ENCODE measurements at places on chromosomes 2 and 18. TPM values are rescaled to one million over a fixed set of nuclear protein-coding genes. Genes with fewer than 3 reads are reported as not detected.

STAT4 gene
- 4.5 TPM for total RNA-seq

OR6B2 gene
- not detected for total RNA-seq

UGT1A5 gene
- not detected for total RNA-seq

CABLES1 gene
- 21.9 TPM for total RNA-seq

DNA sequence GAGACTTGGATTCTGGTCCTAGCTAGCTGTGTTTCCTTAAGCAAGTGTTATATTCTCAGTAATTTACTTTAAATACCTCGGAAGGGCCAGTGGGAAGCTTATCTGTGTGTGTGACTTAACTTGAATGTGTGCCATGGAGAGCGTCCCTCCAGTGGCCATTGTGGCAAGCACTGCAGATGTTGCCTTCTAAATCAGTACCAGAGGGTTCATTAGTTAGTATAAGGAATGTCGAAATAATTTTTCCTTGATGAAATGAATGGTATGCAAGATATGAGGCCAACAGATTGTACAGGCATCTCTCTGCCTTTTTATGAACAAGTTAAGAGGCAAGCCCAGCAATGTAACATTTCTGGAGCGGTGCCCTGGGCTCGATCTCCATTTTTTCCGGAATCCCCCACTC lies 52.0 kb downstream of the FBXO36 start:
- no peak for DNase-seq

DNA sequence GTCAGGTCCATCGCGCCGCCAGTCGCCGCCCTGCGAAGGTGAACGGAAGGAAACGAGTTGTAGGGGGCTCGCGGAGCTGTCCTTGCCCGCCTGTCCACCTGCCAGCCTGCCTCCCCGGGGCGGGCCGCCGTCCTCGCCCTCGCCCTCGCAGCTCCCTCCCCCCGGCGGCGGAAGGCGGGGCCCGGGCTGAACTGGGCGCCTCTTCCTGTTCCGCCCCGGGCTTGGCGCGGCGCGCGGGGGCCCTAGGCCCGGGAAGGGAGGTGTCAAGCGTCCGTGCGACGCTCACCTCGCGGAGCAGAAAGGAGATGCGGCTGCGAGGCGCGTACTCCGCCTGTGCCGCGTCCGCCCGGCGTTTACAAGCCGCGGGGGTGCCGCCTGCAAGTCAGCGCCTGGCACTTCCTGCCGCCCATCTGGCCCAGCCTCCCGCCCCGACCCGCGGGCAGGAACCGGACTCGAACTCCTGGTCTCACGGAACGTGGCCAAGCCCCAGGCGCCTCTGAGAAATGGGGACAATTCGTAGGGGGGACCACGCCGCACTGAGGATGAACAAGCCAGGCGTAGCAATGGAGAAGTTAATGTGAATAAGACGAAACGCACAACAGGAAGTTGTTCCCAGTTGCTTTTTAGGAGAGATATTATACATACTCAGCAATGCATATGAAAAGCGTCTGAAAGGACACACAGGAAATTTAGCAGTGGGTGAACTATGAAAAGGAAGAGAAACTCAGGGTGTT lies at the start of gene CNPPD1:
Gene CNPPD1 (minus strand): TSS at position 108 of the 734 bp plus-strand sequence. CDS start 97 bp downstream, at position 11.
- peak; percentile 99 for DNase-seq

GRCh38 chr2:63879876-63880433 lies 38.3 kb downstream of the UGP2 start:
- DNase-seq: no peak

GRCh38 chr18:62498616-62499262 lies 24.1 kb upstream of the ZCCHC2 start:
- DNase-seq: no peak

- no peak for DNase-seq
Measured at GRCh38 chr2:119706221-119706620, 27.2 kb downstream of the TMEM177 start.

DNA sequence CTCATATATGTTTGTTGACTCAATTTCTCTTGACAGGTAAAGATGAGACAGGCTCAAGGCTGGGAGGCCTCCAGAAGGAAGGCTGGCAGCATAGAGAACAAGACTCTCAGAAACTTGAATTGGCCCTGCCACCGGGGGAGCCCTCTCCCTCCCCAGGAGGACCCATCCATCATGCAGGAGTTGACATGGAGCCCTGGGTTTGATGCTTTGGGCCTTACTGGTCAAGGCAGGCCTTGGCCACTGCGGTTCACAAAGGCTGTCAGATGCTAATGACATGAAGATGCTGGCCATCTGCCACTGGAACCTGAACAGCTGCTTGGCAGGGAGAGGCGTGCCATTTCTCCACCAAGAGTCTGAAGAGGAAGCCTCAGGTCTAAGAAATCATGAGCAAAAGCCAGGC lies 193.6 kb downstream of the MTCL1 start:
- no peak for DNase-seq

DNA sequence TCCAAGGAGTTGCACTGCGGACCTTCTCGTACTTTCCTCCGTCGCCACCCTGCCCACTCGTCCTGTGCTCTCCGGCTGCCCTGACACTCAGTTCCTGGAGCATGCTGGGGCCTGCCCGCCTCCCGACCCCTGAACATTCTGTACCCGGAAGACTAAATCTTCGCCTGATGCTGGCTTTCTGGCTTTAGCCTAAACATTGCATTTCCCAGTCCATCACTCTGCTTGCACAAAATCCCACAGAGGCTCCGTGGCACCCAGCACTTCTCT lies 550 bp upstream of the SFXN5 start:
- no peak for DNase-seq

- DNase-seq: no peak
Measured at GRCh38 chr2:2769481-2770431, 438.7 kb upstream of the MYT1L start.

GRCh38 chr18:48036226-48036625 lies 105.8 kb upstream of the SMAD2 start:
- no peak for DNase-seq

- no peak for DNase-seq
Measured at GRCh38 chr18:10588975-10589374, 63.1 kb downstream of the NAPG start.

DNA sequence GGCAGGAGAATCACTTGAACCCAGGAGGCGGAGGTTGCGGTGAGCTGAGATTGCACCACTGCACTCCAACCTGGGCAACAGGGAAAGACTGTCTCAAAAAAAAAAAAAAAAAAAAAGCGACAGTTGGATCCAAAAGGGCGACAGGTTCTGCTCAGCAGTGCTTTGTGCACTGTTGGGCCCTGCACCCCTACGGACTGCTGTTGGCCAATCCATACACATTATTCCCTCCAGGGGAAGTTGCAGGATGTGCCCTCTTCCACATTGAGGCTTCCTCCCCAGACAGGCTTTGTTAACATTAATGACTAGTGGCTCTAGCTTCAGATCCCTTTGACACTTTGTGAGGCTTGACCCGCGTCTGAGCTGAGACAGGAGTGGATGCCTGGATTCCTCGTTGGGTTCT lies 9.4 kb downstream of the NT5DC4 start:
- DNase-seq: no peak

DNA sequence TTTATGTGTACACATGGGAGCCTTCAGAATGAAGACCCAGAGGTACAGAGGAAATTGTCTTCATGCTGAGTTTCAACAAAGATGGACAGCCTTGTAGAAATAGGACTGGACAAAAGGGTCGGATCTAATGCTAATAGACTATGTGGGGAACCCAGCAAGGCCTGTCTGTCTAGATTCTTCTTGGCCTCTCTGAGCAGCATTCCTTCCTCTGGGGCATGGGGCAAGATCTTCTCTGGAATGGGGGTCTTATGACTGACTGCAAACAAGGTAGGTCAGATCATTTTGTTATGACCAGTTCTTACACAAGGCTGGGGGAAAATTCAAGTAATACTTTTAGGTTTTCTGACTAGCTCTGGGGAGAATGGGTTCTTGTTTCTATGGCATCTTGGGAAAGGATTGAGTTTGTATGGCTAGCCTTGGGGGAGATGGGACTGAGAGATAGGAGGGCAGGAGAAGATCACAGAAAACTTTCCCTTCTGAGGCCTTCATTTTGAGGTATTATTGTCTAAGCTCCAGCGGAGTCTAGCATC lies 14.3 kb downstream of the SPATA3 start:
- no peak for DNase-seq

- no peak for DNase-seq
Measured at GRCh38 chr18:45221363-45221762, 393.9 kb upstream of the SLC14A2 start.

DNA sequence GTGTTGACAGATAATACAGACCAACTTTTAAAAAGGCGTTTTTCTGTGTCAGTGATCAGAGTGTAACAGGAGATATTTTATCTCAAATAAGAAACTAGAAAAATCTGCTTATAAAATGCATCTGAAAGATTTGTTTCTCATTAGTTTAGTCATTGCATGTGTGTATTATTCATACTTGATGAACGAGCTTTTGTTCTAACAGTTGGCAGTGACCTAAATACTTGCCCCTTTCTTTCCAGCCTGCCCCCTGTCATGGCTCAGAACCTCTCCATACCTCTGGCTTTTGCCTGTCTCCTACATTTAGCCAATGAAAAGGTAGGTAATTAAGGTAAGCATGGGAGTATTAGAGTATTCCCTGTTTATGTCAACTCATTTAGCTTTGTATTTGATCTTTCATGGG lies 33.6 kb downstream of the NCAPH start:
- DNase-seq: no peak

DNA sequence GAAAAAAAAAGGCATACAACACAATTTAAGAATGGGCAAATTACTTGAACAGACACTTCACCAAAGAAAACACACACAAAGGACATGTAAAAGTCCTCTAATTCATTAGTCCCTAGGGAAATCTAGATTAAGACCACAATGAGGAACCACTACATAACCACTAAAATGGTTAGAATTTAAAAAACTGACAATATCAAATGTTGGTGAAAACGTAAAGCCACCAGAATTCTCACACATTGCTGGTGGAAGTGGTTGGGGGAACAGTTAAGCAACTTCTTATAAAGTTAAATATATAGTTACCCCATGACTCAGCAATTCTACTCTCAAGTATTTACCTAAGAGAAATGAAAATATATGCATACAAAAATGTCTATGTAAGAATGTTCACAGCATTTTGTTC lies 11.8 kb downstream of the RTN4 start:
- DNase-seq: no peak

GRCh38 chr2:127957240-127957639 lies 70.6 kb downstream of the SAP130 start:
- DNase-seq: no peak

DNA sequence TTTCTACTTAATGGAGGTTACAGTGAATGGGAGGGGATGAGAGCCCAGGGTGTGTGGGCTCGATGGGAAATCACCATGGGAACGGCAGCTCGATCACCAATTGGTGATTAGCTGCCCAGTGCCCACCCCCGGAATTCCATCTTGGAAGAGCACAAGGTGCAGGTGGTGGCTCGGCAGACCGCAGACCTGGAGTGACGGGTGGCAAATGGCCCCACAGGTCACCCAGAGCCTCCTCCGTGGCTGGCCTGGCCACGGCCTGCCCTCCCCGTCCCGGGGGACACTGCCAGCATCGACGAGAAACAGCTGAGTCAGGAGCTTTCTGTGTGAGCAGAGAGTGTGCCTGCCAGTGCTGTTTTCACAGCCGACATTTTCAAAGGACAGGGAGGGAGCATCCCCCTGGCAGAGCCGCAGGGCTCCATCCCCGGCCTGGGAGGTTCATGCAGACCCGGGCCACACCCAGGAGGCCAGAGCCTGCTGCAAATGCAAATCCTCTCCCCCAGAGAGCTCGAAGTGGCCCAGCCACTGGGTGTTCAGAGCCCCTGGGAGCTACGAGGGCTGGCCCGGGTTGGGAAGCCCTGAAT lies 176.4 kb upstream of the MYT1L start:
- DNase-seq: no peak

- no peak for DNase-seq
Measured at GRCh38 chr2:69957965-69958364, 3.5 kb downstream of the ASPRV1 start.

DNA sequence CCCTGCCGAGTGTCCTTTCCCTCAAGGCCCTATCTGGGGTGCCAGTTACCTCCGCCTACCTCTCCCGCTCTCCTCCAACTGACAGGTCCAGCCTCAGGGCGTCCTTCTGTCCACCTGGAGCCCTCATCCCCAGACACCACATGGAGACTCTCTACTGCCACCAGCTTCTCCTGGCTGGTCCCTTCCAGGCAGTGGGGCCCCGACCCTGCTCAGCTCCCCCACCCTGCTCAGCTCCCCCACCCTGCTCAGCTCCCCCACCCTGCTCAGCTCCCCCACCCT lies 74.0 kb upstream of the ODC1 start:
- no peak for DNase-seq

GRCh38 chr2:96092573-96092877 lies 23.8 kb downstream of the ADRA2B start:
- DNase-seq: no peak

DNA sequence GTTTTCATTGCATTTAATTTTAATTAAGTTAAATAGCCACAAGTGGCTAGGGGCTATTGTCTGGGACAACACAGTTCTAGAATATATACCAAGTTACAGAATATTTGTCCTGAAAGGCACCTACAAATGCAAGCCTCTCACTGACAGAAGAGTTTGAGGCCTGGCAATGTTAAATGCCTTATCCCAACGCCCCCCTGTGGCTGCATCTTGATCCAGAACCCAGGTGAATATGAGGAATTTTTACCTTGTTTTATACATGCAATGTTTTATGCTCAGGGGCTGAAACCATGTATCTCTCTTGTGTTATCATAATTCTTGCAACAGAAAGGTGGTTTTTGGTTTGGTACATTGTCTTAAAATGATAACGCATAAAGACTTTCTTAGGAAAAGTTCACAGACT lies 71.8 kb upstream of the SEC11C start:
- DNase-seq: no peak
